ENCODE measurements at places on chromosomes 12 and 14.

GRCh38 chr14:101127224-101127623 lies 223.7 kb upstream of the RTL1 start:
- DNase-seq, result no peak

DNA sequence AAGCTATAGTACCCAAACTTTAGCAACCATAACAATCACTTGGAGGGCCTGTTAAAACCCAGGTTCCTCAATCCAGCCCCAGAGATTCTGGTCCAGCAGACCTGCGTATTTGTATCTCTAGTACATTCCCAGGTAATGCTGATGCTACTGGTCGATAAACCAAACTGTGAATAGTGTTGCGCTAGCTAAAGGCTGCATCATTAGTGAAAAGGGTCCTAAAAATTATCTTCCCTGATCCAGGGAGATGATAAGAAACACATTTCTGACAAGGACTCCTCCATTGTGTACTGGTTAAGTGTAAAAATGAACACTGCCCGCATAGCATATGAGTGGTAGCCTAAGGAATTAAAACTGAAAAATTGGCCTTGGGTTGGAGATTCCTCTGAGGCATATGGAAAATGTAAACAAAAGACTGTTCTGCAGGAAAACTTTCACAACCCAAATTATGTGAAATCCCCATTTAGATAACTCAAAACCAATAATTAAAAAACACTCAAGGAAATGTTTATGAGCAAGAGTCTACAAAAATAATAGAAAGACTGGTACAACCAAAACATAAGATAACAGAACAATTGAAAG lies 322.7 kb downstream of the CEP128 start:
- DNase-seq, result no peak

DNA sequence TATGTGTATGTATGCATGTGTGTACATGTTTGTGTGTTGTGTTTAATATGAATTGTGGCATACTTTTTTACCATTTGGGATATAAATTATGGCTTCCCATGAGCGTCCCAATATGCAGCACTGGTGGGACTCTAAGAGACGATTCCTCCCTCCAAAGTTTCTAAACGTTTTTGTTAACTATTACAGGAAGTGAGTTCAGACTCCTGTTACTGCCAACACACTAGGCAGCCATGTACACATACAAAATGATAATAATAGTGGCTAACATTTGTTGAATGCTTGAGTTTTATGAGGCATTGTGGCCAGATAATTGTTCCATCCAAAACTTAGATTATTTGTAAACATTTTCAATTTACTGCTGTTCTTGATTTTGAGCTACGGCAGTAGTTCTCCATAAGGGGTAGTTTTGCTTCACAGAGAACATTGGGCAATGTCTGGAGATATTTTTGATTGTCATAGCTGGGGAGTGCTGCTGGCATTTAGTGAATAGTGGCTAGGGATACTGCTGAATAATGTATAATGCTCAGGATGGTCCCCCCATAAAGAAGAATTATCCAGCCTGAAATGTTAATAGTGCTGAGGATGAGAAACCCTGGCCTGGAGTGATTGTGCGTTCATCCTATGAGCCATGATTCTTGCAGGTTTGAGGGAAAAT lies 45.1 kb downstream of the ARID2 start:
- DNase-seq, result no peak

DNA sequence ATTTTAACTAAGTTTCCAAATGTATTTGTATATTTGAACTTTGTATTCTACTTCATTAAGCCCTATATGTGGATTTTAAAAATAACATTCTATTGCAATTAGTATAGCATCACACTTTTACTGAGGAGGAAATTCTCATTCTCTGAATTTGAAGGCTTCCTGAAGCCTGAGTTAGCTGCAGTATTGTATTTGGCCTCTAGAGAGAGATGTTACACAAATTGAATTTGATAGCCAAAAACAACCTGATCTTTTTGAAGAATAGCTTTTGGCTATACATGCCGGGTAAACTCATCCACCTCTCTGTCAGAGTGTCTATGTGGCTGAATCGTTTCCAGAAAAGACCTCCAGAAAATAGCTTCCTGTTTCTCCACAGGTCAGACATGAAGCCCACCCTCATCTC lies 316.5 kb upstream of the OR4E1 start:
- DNase-seq, result no peak

- peak; percentile 94 for DNase-seq
Measured at GRCh38 chr12:68856510-68856909, 48.5 kb downstream of the MDM2 start.

DNA sequence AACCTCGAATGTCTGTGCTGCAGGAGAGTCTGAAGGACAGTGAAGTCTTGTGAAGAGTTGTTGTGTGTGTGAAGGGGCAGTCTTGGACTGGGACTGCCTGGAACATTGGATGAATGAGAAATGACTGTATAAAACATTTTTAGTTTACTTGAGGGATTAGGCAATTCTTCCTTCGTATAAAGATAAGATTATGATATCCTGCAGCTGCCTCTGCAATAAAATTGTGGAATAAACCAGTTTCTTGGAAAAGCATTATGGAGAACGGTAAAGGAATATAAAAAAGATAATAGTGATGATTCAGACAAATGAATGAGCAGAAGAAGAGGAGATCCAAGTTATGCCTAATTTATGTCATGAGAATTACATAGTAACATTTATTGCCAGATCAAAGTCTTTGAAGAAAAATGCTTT lies 30.9 kb upstream of the LUM start:
- no peak for DNase-seq

GRCh38 chr12:87304406-87304805 lies 724.8 kb downstream of the C12orf50 start:
- DNase-seq, result no peak

GRCh38 chr12:92445253-92446082 lies 257.3 kb upstream of the PLEKHG7 start:
- no peak for DNase-seq

DNA sequence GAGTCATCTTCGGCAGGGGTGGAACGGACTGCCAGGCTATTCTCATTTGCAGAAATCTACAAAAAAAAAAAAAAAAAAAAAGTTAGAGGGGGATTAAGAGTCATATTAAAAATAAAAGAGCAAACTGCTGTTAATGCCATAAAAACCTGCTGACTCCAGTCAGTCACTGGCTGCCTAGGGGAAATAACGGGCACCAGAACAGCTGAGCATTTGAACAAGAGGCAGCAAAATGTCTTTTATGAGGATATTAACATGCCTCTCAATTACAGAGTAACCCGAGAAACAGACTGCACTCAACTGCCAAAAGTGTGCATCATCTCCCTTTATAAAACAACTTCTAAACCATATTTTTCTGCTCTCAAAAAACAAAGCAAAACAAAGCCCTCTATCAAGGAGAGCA lies 28.7 kb upstream of the CERS5 start:
- DNase-seq, result peak; percentile 2

DNA sequence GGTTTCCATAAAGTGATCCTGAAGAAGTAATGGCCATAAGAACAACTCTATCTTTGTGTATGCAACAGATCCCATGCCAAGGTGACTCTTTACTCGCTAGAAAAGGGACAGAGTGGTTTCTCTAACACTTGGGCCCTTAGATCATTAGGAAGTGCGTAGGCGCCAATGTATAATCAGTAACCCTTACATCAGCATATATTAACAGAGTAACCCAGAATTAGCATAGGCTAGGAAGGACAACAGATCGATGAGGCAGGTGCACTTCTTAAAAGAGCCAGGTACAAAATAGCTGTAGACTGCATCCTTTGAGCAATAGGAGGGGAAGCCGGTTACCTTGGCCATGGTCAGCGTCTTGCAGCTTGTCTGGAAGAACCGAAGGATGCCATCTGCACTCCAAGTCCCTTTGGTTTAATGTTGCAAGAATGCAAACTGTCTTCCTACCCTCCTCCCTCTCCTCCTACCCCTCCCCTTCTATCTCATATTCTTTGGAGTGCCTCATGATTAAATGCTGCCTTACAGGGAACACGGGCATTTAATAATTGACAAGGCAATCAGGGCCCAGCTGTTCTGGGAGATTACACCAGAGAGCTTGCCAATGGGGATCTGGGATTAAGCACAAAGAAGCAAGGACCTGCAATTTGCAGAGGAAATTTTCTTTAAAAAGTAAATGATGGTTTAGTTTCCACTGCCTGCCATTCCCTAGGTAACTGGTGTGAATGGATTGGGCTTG lies 8.0 kb downstream of the GSG1 start:
- no peak for DNase-seq

DNA sequence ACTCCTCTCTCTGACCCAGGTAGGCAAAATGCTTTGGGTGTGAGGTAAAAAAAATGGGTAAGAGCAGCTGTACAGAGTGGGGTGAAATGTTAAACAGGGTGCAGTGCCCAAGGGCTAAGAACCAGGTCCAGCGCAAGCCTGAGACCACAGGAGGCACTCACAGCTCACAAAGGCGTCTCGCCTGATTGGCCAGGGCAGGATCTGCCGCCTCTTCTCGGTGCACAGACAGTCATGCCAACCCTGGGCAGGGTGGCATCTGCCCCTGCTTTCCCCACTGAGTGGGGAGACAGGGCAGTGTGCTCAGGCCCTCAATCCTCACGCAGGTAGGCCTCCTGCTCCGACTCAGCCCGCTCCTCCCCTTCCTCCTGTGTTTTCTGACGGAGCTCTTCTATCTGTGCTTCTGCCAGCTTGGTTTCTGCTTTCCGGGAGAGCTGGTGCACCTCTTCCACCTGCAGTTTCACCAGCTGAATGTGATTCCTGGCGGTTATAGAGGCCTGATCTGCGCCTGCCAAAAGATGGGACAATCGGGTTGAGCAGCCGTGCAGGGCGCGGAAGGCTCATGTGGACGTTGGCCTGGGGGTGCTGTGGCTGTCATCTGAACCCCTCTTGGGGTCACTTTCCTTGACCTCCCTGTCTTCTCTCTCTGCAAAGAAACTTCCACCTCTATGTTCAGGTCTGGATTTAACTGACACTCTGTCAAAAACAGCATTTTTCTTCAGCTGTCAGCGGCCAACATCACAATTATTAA lies 4.7 kb downstream of the B3GNT4 start:
- DNase-seq, result no peak

DNA sequence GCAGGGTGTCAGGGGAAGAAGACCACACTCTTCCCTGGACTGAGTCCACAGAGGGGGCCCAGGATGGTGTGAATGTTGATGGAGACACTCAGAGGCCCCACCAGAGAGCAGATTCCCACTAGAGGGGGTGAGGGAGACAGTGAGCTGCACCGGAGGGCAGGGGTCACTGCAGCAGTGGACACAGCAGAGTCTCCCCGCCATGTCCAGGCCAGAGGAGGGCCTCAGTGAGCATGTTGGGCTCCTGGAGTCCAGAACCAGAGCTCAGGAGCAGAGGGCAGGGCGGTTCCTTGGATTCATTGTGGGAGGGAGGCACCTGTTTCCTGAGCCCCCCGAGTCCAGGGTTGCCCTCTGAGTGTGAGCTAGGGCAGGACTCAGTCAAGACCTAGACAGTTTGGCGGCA lies 1.8 kb upstream of the KRT82 start:
- no peak for DNase-seq

DNA sequence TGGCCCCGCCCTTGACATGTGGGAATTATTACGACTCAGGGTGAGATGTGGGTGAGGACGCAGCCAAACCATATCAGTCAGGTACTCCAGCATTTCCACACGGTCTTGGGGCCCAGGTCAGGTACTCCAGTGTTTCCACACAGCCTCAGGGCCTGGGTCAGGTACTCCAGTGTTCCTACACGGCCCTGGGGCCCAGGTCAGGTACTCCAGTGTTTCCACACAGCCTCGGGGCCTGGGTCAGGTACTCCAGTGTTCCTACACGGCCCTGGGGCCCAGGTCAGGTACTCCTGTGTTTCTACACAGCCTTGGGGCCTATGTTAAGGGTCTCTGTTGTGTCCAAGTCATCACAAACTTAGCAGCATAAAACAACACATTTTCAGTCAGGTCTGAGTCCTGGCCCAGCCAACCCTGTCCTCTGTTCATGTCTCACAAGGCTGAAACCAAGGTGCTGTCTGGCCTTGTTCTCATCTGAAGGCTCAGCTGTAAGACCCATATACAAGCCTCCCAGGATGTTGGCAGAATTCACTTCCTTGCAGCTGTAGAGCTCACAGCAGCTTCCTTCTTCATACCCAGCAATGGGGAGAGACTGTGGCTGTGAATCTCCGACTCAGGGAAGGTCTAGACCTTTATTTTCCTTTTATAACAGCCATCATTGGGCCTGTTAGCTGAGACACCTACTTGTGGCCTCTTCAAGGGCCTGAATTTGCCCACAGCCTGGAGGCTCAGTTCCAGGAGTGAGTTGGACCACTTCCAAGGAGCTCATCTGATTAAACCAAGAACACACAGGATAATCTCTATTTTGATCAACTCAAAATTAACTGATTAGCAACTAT lies 107.6 kb upstream of the SFSWAP start:
- DNase-seq, result no peak

DNA sequence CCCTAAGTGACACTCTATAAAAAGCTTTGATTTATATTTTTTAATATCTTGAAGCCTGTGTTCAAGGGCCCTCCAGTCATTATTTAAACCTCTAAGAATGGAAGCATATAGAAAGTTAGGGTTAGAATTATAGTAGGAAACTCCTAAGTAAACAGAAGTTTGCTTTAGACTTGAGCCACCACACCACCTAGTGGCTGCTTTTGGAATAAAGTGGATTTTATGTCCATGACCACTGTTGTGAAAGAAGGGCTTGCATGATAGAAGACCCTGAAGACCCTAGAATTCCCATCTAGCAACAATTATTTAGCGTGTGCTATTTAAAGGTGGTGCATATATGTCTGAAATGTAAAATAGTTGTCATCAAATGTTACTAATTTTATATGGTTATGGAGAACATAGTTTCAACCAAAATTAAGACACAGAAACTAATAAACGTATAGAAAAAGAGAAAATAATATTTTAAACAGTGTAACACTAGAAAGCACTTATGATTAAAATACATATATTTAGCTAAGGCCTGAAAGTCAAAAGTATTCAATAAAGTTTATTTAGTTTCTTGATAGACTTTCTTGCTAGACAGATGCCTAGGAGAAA lies 21.3 kb downstream of the LRRIQ1 start:
- peak; percentile 12 for DNase-seq

GRCh38 chr14:100222224-100223093 lies 16.5 kb upstream of the YY1 start:
- DNase-seq, result no peak

- no peak for DNase-seq
Measured at GRCh38 chr12:89345830-89346740, 6.2 kb downstream of the DUSP6 start.

- DNase-seq, result no peak
Measured at GRCh38 chr14:57533214-57533613, 39.6 kb upstream of the CCDC198 start.

DNA sequence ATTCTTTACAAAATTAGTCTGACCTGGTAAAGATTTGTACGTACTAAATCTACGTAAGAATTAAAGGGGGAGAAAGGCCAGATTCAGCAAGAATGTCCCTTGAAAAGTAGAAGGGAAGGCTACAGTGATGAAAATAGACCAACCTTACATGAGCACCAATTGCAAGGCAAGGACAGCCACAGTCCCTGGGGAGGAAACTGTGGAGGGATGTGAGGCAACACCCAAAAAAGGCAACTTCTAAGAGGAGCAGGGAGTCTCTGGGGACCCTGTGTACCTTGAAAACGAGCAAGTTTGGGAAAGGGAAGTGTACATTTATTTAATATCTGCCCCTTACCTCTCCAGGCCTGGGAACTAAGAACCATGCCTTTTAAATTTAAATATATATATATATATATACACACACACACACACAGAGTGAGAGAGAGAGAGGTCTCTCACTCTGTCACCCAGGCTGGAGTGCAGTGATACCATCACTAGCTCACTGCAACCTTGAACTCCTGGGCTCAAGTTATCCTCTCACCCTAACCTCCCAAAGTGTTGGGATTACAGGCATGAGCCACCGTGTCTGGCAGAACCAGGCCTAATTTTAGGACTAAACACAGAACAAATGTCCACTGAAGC lies 56.4 kb downstream of the TMCC3 start:
- DNase-seq, result no peak

GRCh38 chr14:51129130-51129529 lies 34.2 kb upstream of the TRIM9 start:
- DNase-seq, result no peak

- no peak for DNase-seq
Measured at GRCh38 chr12:5140190-5140589, 96.5 kb downstream of the KCNA5 start.

Measured in NCI-H1694 treated with DMSO at 0.1 percent for 48 hours (cell line).